ENCODE measurements at places on chromosomes 1 and 21.

- DNase-seq = no peak
Observed at GRCh38 chr1:17765444-17766411, 10.6 kb downstream of the ACTL8 start.

GRCh38 chr1:206636671-206637070 is 1.3 kb downstream of the DYRK3 start:
- DNase-seq = no peak

GRCh38 chr1:100791586-100791985 is 72.0 kb downstream of the VCAM1 start:
- DNase-seq = no peak

- DNase-seq = no peak
Observed at GRCh38 chr1:115647919-115648650, 6.3 kb downstream of the VANGL1 start.

GRCh38 chr1:40792036-40792435 is 8.4 kb downstream of the KCNQ4 start:
- no peak for DNase-seq

DNA sequence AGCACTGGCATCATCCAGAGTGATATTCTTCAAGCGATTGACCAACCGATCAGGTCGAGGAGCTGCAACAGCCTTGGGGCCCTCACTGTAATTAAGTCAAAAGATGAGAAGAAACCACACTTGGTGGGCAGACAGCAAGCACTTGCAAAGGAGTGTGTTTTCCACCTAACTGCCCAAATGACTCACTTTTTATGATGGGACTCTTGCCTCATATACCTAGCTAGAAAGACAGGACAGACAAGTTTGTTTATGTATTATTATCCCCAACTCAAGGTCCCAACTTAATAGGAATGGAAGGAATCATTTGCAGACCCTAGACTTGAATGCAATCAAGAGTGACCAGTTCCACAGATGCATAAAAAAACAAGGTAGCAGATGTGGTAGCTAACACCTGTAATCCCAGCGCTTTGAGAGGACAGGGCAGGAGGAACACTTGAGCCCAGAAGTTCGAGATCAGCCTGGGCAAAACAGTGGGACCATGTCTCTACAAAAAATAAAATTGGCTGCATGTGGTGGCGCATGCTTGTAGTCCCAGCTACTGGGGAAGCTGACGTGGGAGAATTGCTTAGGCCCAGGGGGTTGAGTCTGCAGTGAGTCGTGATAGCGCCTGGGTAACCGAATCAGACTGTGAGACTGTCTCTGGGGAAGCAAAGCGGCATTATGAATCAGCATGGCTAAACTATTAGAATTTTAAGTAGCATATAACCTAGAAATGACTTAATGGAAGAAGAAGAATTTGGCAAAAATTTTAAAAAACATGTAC is 2.3 kb upstream of the NRAS start:
- DNase-seq = no peak

DNA sequence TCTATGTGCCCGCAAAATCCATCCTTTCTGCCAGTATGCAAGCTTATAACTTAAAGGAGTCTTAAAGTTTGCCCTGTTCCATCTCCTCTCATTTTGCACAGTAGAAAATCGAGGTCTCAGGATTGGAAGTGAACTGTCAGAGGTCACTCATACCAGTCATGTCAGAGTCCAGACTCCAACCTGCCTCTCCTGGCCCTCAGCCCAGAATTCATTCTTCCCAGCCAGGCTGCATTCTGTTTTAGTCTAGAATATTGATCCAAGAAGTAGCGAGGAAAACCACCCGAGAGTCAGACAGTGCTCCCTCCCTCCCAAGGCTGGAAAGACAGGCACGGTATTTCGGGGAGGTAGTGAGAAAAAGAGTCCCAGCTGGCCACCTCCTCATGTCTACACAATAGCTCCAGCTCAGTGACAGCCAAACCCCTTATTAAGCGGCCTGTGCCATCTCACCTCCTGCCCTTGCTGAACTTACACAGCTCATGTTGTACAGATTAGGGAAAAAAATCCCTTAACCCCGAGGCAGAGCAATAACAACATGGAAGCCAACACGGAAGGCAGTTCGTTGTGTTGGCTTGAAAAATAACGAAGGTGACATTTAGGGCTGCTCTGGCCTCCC is 89.4 kb downstream of the OMA1 start:
- no peak for DNase-seq

GRCh38 chr1:175618559-175618958 is 124.8 kb downstream of the TNR start:
- no peak for DNase-seq

All from CD4-positive, alpha-beta T cell treated with Interleukin-12 subunit alpha and Interleukin-12 subunit beta, for 1 hour (primary cell).